Activated T-cell treated with anti-CD3 and anti-CD28 coated beads, Interleukin-2, amount 50 U/mL, for 72 hours (primary cell): ENCODE measurements at places on chromosomes 11 and 22.

DNA sequence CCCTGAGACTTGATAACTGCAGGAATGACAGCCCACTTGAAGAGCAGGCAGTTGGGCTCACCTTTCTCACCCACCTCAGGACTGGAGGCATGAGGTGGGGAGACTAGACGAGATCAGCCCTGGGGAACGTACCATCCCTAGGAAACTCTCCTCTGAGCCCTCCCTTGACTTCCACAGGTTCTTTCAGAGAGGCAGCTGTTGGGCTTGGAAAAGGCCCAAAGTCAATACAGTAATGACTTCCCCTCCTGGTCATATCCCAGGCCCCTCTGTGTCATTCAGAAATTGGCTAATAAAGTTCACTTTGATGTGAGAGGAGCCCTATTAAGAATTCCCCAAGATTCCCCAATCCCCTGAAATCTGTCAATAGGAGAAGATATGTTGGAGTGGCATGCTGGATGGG, 5.8 kb upstream of the NECTIN1 start:
- DNase-seq = no peak

GRCh38 chr11:44016546-44017442, 31.0 kb upstream of the ACCSL start:
- DNase-seq = no peak

DNA sequence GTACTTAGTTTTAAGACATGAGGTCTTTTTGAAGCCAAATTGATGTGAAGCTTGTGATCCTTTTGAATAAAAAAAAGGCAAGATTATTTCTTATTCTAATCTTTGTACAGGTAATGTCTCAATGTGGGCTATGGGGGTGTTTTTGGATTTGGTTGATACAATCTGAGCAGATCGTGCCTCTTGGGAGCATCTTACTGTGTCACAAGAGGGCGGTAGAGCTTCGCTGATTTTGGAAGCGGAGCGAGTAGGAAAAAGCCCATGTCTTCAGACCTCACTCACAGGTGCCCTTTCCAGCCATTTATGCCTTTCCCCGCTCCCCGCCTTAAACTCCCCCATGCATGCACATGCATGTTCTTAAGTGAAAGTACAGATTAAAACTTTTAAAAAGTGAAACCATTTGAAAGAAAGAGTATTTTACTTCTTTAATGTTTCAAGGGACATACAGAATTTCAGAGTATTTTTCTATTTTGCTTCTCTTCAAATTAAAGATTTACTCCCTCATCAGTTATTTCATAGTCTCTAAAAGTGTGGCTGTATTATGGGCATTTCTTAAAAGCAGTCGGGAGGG, 18.8 kb downstream of the DDX25 start:
- DNase-seq = peak; percentile 66

DNA sequence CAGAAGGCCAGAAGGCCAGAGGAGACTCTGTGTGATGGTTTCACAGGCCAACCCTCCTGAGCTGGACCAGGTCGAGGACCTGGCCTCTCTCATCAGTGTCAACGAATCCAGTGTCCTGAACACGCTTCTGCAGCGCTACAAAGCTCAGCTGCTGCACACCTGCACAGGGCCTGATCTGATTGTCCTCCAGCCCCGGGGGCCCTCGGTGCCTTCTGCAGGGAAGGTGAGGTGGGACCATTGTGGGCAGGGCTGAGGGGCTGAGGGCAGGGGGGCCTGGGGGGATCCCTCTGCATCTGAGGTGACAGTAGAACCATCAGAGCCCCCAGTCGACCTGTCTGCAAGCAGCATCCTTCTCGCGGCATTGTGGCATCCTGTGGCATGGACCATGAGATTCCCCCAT, 30.3 kb downstream of the MYO18B start:
- no peak for DNase-seq

DNA sequence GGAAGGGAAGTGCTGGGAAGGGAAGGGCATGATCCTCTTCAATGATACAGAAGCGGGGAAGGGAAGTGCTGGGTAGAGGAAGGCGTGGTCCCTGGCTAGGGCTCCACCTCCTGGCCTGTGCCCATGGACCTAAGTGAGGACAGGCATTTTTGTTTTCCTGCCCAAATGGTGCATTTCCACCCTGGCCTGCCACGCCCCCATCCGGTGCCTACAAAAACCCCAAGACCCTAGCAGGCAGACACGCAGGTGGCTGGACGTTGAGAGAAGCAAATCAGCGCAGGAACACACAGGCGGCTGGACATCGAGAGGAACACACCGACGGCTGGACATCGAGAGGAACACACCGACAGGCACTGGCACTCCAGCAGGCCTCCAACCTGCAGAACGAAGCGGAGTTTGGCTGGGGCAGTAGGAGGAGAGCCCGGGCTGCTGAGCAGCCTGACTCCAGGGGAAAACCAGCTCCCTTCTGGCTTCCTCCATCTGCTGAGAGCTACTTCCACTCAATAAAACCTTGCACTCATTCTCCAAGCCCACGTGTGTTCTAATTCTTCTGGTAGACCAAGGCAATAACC, 628.3 kb downstream of the BUD13 start:
- no peak for DNase-seq

- DNase-seq = peak; percentile 94
Measured at GRCh38 chr22:21938071-21938822, 14.4 kb downstream of the PPM1F start.

- DNase-seq = peak; percentile 99
Measured at GRCh38 chr11:2400069-2400761, at the start of gene TSSC4. Gene TSSC4, plus strand, starts transcription at chr11:2400750. Its CDS starts 1,884 bp downstream, at chr11:2402634.

DNA sequence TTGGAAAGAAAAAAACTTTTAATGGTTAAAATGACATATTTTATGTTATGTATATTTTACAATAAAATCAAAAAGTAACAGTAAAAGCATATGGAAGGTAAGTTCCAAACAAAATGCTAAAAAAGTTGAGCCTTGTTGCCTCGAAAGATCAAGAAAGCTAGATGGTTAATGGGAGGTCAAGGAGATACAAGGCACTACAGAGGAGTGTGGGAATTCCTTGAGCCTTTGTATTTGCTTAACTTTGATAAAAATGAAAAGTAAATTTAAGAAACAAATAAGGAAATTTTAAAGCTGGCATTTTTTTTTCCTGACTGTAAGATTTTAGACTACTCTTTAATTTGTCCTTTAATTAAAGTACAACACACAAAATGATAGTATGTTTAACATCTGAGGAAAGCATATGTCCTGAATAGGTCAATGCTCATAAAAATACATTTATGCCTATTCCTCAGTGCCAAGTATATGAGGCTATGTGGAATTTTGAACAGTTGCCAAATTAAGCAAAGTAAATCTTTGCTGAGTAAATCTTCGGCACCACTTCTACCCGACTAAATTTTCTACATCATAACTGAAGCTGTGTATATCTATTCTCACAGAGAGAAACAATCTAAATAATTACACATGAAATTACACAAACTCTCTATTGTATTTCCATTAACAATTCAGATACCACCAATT, 108.8 kb downstream of the TTC28 start:
- no peak for DNase-seq

GRCh38 chr11:104531894-104532293, 366.4 kb downstream of the CASP12 start:
- no peak for DNase-seq

- peak; percentile 79 for DNase-seq
Measured at GRCh38 chr11:119320776-119321524, 4.0 kb upstream of the MCAM start.

- no peak for DNase-seq
Measured at GRCh38 chr11:44742508-44743246, 15.9 kb downstream of the TSPAN18 start.

- DNase-seq = no peak
Measured at GRCh38 chr11:9840460-9841004, 176.7 kb downstream of the SWAP70 start.

GRCh38 chr11:86484795-86485166, 110.1 kb downstream of the CCDC81 start:
- no peak for DNase-seq

GRCh38 chr11:63769042-63769713, 603 bp upstream of the ZFTA start:
- peak; percentile 54 for DNase-seq

DNA sequence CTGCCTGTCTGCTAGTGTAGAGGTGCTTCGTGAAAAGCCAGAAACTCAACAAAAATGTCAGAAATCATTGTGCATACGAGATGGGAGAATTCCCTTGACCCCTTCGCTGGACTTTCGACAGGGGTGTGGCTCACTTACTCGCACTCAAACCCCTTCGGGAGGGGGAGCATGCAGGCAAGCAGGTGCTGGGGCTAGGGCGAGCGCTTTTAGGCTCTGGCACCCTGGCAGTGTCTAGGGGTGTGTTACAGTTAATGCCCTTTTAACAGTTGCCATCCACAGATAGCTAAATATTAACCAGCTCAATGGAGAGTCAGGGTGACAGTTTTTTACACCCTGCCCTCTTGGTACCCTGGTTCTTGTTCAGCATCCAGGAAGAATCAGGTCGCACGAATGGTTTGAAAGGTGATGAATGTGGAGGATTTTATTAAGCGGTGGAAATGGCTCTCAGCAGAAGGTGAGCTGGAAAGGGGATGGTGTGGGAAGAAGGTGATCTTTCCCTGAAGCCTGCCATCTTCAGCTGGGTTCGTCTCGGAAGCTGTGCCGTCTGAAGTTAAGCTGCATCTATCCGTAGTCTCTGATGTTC, 59.6 kb upstream of the SHANK2 start:
- no peak for DNase-seq

GRCh38 chr11:133399294-133399693, 133.0 kb downstream of the OPCML start:
- no peak for DNase-seq

DNA sequence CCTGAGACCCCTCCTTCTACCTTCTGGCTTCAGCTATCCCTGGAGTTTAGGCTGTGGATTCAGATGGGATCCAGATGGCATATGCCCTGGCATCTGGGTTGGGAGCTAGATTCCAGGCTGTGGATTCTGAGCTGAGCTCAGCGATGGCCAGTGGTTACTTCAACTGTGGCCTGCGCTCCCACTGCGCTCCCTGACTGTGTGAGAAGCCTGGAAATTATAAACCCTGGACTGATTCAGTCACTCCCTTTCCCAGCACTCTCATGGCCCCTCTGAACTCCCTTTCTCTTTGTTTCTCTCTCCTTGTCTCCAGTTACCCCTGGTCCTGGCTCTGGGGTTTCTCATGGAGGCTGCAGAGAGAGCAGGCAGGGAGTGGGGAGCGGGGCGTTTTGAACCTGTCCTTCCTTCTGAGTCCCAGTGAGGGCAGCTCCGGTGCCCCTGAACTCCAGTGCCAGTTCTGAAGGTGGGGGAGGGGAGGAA, 4.8 kb downstream of the ARHGEF17 start:
- no peak for DNase-seq

GRCh38 chr11:120798854-120799253, 225.0 kb upstream of the TBCEL start:
- DNase-seq = no peak

DNA sequence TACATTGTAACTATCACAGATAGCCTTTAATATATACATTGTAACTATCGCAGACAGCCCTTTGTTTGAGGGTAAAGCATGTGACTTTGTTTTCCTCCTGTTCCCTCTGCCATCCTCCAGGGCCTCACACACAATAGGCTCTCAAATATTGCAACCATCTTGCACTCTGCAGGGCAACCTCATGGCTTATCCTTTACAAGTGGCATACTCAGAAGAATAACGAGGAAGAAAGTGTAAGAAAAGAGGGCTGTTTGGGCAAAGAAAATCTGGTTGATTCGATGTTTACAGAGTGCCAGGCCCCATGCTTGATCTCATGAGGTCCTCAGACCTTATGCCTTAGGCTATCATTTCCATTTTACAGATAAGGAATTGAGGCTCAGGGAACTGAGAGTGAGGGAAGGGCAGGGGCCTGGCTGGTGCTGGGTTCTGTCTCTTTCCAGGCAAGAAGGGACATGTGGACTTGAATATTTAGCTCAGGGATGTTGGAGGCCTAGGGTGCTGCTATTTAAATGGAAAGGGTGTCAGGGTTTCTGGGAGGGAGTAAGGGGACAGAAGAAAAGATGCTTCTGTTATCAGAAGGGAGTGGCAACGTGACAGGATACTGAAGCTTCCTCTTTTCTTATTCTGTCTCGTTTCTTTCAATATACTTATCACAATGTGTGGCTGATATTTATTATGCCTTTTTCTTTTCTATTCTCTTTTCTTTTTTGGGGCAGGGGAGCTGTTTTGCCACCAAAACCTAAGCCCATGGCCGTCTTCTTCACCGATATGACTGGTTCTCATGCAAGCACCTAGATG, 1.1 kb upstream of the SAMM50 start:
- no peak for DNase-seq

- DNase-seq = no peak
Measured at GRCh38 chr22:23110190-23110921, 31.4 kb downstream of the RSPH14 start.

DNA sequence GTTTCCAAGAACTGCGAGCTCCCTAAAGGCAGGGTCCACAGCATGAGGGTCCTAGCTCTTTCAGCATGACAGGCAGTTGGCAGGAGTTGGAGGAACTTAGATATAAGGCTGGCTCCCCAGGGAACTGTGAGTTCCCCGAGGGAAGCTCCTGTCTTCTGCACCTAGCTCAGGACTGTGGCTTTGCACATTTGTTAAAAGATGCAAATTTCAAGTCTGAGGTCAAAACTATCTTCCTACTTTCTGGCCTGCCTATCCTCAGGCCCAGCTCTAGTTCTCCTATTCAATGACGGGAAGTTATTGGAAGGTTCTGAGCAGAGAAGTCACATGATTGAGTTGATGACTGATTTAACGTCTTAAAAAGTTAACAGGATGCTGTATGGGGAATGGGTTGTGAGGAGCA, 11.7 kb upstream of the UCP3 start:
- no peak for DNase-seq

DNA sequence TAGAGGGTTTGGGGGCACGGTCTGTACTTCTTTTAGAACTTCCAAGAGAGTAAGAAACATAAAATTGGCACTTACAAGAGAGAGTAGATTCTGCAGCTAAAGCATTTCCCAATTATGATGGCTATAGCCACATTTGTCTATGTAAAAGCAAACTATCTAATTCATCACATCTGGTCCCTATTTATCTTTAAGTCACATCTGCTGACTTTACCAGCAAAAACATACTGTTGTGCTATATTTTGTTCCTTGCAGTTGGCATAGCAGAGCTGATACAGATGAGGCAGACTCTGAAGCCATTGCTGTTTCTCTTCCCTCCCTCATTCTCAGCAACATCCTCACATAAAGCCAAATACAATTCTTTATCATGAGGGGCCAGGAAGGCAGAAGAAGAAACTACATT, 1533.5 kb upstream of the RAG2 start:
- no peak for DNase-seq

GRCh38 chr11:44823006-44823405, 96.2 kb downstream of the TSPAN18 start:
- DNase-seq = no peak

DNA sequence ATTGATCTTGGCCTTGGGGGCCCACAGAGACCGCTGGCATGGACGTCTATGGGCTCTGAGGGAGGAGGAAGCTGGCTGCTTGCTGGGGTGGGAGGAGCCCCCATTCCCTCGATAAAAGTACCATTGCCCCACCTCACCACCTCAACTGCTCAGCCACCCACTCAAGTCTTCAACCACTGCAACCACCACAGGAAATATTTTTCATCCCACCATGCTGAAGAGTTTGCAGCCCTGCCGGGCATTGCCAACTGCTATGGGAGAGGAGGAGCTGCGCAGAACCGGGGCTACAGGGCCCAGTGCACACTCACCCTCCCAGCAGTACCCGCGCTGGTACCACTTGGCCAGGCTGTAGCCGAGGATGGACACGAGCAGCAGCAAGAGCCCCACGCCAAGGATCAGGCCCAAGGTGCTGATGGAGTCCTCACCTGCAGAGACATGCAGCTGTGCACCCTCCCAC, 29.2 kb downstream of the IL10RA start:
- DNase-seq = no peak

- DNase-seq = no peak
Measured at GRCh38 chr11:9568854-9569587, 4.4 kb upstream of the WEE1 start.

- no peak for DNase-seq
Measured at GRCh38 chr11:57513452-57513795, 2.1 kb downstream of the SLC43A1 start.

- no peak for DNase-seq
Measured at GRCh38 chr22:29078869-29079207, 6.0 kb downstream of the KREMEN1 start.
